ENCODE measurements at places on chromosomes 7 and 10. TPM values are rescaled to one million over a fixed set of nuclear protein-coding genes. Genes with fewer than 3 reads are reported as not detected.

DNA sequence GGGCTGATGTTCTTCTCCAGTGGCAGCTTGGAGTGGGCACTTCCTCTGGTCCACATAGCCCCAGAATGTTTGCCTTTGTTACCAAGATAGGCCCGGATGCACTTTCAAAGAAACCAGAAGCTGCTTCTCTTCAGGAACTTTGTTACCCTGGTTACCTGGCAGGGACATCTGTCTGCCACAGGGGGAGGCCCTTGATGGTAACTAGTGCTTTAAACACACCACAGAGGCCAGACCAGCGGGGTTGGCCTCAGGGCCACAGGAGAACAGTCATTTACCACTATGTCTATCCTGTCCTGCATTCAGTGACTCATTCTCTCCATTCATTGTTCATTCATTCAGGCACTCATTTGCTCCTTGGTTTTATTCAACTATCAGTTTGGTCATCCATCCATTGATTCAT lies 11.9 kb upstream of the PLEKHA1 start:
- H3K27me3 ChIP-seq, result no peaks in the 10 kb centered on the region
- H3K4me1 ChIP-seq, result peaks cover 10% of the 10 kb centered on the region
- DNase-seq, result no peak
- no peak overlapping the region for H3K4me3 ChIP-seq
- no peaks in the 10 kb centered on the region for H3K36me3 ChIP-seq
- no peak overlapping the region for H3K27ac ChIP-seq

- H3K27ac ChIP-seq, result peak overlapping the region; percentile 27
- no peaks in the 10 kb centered on the region for H3K36me3 ChIP-seq
- peaks cover 47% of the 10 kb centered on the region for H3K27me3 ChIP-seq
- DNase-seq, result no peak
- H3K4me3 ChIP-seq, result peak overlapping the region; percentile 40
Measured at GRCh38 chr10:64037071-64037661, 516.0 kb downstream of the REEP3 start.

- H3K4me3 ChIP-seq, result no peak overlapping the region
- H3K4me1 ChIP-seq, result peaks cover 9% of the 10 kb centered on the region
- no peaks in the 10 kb centered on the region for H3K36me3 ChIP-seq
- H3K27me3 ChIP-seq, result no peaks in the 10 kb centered on the region
- no peak for DNase-seq
- no peak overlapping the region for H3K27ac ChIP-seq
Measured at GRCh38 chr7:117776224-117776623, 97.0 kb downstream of the CTTNBP2 start.

DNA sequence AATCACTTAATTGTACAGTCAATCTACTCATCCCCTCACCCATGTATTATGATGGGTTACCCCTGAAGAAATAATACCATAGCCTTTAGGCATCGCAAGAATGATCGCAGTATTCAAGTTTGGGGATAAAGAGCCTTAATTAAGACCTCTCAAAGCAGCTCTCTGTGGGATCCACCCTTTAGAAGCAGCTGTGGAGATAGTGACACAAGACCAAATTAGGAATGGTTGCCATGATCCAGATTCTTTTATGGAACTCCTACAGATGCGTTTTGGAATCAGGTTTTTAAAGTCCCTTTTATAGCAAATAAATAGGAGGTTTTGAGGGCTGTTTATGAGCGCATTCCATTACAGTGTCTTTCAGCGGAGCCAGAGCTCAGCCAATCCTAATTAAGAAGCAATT lies 12.2 kb downstream of the TES start:
- H3K4me3 ChIP-seq, result no peak overlapping the region
- no peak overlapping the region for H3K27ac ChIP-seq
- no peaks in the 10 kb centered on the region for H3K36me3 ChIP-seq
- peaks cover 36% of the 10 kb centered on the region for H3K4me1 ChIP-seq
- H3K27me3 ChIP-seq, result no peaks in the 10 kb centered on the region
- no peak for DNase-seq

DKK1 gene
- total RNA-seq, result not detected

- DNase-seq, result no peak
- peaks cover 20% of the 10 kb centered on the region for H3K4me1 ChIP-seq
- H3K4me3 ChIP-seq, result peak overlapping the region; percentile 44
- H3K36me3 ChIP-seq, result no peaks in the 10 kb centered on the region
- no peak overlapping the region for H3K27ac ChIP-seq
Measured at GRCh38 chr10:132453470-132453861, 56.5 kb downstream of the PWWP2B start.

XPNPEP1 gene
- 35.7 TPM for total RNA-seq

DNA sequence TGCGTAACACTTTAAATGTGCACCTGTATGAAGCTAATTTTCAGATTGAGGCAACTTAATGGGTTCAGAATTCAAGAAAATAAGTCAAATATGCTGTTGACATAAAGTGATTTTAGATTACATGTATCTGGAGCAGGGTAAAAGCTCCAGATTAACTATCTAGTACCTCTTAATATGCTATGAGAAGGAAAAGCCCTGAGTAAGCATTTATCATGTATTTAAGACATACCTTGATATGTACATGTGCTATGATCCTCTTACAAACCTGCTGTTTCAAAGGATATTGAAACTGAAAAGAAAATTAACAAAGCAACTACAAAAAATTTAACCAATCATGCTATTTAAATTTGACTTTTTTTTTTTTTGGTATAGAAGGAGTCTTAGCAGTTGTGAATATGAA lies 4.5 kb downstream of the SPAG6 start:
- H3K36me3 ChIP-seq, result no peaks in the 10 kb centered on the region
- no peak overlapping the region for H3K4me3 ChIP-seq
- peaks cover 85% of the 10 kb centered on the region for H3K27me3 ChIP-seq
- no peak overlapping the region for H3K27ac ChIP-seq
- peaks cover 6% of the 10 kb centered on the region for H3K4me1 ChIP-seq
- no peak for DNase-seq

- no peaks in the 10 kb centered on the region for H3K27me3 ChIP-seq
- no peak for DNase-seq
- no peak overlapping the region for H3K27ac ChIP-seq
- H3K4me3 ChIP-seq, result no peak overlapping the region
- H3K36me3 ChIP-seq, result no peaks in the 10 kb centered on the region
Measured at GRCh38 chr10:48238826-48239520, 35.5 kb downstream of the FRMPD2 start.

- peak; percentile 76 for DNase-seq
- H3K4me3 ChIP-seq, result peak overlapping the region; percentile 74
- H3K27me3 ChIP-seq, result no peaks in the 10 kb centered on the region
- peaks cover 37% of the 10 kb centered on the region for H3K4me1 ChIP-seq
Measured at GRCh38 chr10:45418849-45419675, 45.0 kb downstream of the ALOX5 start.

- H3K4me3 ChIP-seq, result no peak overlapping the region
- no peaks in the 10 kb centered on the region for H3K4me1 ChIP-seq
- H3K27me3 ChIP-seq, result peaks cover 17% of the 10 kb centered on the region
- no peak overlapping the region for H3K27ac ChIP-seq
Measured at GRCh38 chr10:44395396-44395795, 10.5 kb upstream of the CXCL12 start.

DNA sequence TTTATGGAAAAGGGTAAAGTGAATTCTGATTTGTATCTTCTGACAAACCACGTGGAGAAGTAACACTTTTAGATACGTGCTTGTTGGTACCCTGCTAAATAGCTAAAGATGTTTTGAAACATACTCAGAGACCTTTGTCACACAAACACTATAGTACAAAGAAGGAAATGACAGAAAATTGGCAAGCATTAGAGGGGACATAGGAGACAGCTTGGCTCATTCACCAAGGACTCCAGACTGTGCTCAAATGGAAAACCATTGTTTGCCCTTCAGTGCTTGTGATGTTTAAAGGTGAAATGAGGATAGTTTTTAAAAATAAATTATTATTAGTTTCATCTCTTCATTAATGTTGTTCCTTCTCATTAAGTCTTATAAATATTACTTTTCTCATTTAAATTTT lies 34.0 kb upstream of the CD36 start:
- H3K27me3 ChIP-seq, result no peaks in the 10 kb centered on the region
- DNase-seq, result no peak
- H3K36me3 ChIP-seq, result no peaks in the 10 kb centered on the region
- peak overlapping the region; percentile 62 for H3K4me3 ChIP-seq
- H3K27ac ChIP-seq, result peak overlapping the region; percentile 85
- H3K4me1 ChIP-seq, result peaks cover 78% of the 10 kb centered on the region

GRCh38 chr10:88058750-88059149 lies 195.3 kb downstream of the PTEN start:
- H3K4me1 ChIP-seq, result peaks cover 17% of the 10 kb centered on the region
- no peak for DNase-seq
- H3K36me3 ChIP-seq, result no peaks in the 10 kb centered on the region
- H3K4me3 ChIP-seq, result no peak overlapping the region
- no peak overlapping the region for H3K27ac ChIP-seq

DNA sequence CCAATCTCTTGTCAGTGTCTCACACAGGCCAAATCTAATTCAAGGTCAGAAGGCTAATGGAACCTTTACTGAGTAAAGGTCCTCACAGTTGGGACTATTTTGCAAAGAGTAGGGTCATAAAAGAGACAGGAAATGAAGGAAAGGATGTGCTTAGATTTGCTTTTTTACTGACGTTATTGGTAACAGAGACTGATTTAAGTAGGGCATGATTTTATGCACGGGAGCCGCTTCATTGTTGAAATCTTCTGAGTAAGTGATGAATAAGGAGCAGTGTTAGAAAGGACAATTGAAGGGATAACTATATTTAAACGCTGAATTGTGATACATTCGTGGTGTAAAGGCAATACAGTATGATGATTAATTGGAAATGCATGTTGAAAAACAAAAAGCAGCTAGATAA lies 261.5 kb downstream of the MALRD1 start:
- H3K4me3 ChIP-seq, result no peak overlapping the region
- H3K36me3 ChIP-seq, result no peaks in the 10 kb centered on the region
- H3K4me1 ChIP-seq, result no peaks in the 10 kb centered on the region
- no peaks in the 10 kb centered on the region for H3K27me3 ChIP-seq

- H3K36me3 ChIP-seq, result no peaks in the 10 kb centered on the region
- no peak overlapping the region for H3K4me3 ChIP-seq
- no peak for DNase-seq
Measured at GRCh38 chr7:1849351-1850041, 179.4 kb downstream of the ELFN1 start.

- no peaks in the 10 kb centered on the region for H3K27me3 ChIP-seq
- peaks cover 70% of the 10 kb centered on the region for H3K4me1 ChIP-seq
- DNase-seq, result no peak
- H3K4me3 ChIP-seq, result no peak overlapping the region
- H3K27ac ChIP-seq, result peak overlapping the region; percentile 81
Measured at GRCh38 chr10:74587109-74587854, 239.1 kb upstream of the KAT6B start.

DNA sequence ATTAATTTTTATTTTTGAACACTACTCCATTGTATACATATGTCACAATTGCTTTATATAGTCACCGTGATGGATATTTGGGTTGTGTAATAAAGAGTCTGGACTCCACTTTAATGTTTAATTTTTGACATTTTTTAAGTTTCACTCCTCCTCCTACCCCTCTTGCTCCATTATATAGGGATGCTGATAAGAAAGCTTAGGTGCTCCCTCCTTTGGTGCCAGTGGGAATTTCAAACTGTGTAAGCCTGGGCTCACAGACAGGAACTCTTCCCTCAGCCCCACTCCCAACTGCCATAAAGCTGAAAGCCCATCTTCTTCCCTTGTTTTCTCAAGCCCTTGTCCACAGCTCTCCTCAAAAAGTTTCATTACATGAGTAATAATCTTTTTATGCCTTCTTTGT lies 47.6 kb downstream of the TWIST1 start:
- no peak overlapping the region for H3K4me3 ChIP-seq
- peaks cover 7% of the 10 kb centered on the region for H3K27me3 ChIP-seq
- no peaks in the 10 kb centered on the region for H3K4me1 ChIP-seq
- H3K27ac ChIP-seq, result no peak overlapping the region

- H3K4me1 ChIP-seq, result peaks cover 23% of the 10 kb centered on the region
- peak overlapping the region; percentile 73 for H3K4me3 ChIP-seq
- peak overlapping the region; percentile 59 for H3K27ac ChIP-seq
- peak; percentile 55 for DNase-seq
- peaks cover 35% of the 10 kb centered on the region for H3K27me3 ChIP-seq
- no peaks in the 10 kb centered on the region for H3K36me3 ChIP-seq
Measured at GRCh38 chr10:69802424-69803161, 887 bp downstream of the COL13A1 start.

- H3K4me3 ChIP-seq, result no peak overlapping the region
- H3K36me3 ChIP-seq, result no peaks in the 10 kb centered on the region
- H3K27ac ChIP-seq, result no peak overlapping the region
- peaks cover 10% of the 10 kb centered on the region for H3K4me1 ChIP-seq
Measured at GRCh38 chr7:82566752-82567151, 123.2 kb upstream of the CACNA2D1 start.

DNA sequence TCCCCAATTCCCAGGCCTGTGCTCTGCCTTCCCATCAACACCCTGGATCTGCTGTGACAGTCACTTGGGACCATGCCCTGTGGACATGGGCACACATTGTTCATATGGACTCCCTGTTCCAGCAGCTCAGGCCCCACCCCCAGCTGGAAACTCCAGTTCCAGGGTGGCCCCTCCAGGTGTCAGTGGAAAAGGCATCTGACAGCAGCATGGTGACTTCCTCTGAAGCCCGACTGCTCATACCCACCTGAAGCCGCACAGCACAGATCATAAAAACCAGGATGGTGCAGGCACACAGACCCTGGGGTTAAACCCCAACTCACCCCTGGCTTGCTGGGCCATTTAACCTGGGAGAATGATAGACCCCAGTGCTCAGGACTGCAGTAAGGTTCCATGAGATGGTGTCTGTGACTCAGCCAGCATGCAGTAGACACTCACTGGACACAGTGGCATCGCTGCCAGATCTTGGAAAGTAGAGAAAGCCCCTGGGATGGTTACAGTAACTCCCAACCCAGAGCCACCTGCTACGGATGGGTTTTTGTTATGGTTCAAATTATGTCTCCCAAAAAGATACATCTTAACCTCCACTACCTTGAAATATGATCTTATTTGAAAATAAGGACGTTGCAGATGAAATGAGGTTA lies 72.6 kb upstream of the NANOS1 start:
- H3K36me3 ChIP-seq, result no peaks in the 10 kb centered on the region
- H3K4me1 ChIP-seq, result peaks cover 63% of the 10 kb centered on the region
- no peak overlapping the region for H3K4me3 ChIP-seq
- H3K27ac ChIP-seq, result peak overlapping the region; percentile 35
- H3K27me3 ChIP-seq, result no peaks in the 10 kb centered on the region
- DNase-seq, result peak; percentile 64

DNA sequence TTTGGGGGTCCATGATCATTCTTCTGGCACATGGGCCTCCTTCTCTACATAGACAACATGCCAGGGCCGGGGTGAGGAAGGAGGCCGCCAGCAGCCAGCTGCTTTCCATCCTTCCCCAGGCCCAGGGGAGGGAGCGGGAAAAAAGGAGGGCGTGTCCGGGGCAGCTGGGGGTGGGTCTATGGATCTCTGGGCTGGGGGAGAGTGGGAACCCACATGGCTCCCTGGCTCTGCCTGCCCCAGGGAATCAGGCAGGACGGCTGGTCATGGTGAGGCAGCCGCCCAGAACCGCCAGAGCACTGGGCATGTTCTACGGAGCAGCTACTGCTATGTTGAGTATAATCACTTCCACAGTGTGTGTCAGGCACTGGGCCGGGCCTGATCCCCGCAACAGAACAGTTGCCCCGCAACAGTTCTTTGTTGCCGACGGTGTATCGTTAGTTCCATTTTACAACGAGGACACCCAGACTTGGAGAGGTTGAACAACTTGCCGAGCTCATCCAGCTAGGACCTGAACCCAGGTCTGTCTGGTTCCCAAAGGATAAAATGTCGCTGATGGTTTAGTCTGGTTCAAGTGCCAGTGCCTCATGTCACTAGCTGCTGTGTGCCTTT lies 6.4 kb upstream of the IRF5 start:
- DNase-seq, result no peak
- no peaks in the 10 kb centered on the region for H3K4me1 ChIP-seq
- no peak overlapping the region for H3K4me3 ChIP-seq
- H3K27me3 ChIP-seq, result peaks cover 88% of the 10 kb centered on the region
- no peaks in the 10 kb centered on the region for H3K36me3 ChIP-seq
- H3K27ac ChIP-seq, result no peak overlapping the region
